ENCODE measurements at places on chromosomes 2 and 18.

DNA sequence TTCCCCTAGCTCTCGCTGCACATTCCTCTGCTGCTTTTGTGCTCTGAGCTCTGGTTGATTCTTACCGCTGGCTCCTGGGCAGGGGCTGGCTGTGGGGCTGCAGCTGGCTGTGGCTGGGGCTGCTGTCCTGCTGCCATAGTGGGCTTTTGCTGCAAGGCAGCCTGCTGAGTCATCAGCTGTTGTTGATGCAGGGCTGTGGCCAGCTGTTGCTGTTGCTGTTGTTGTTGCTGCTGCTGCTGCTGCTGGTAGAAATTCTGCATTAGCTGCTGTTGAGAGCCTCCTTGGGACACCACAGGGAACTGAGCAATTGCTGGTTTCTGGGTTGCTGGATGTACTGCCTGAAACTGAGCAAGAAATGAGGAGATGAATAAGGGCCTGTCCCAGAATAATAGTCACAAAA, 77.2 kb upstream of the NFU1 start:
- DNase-seq: no peak

DNA sequence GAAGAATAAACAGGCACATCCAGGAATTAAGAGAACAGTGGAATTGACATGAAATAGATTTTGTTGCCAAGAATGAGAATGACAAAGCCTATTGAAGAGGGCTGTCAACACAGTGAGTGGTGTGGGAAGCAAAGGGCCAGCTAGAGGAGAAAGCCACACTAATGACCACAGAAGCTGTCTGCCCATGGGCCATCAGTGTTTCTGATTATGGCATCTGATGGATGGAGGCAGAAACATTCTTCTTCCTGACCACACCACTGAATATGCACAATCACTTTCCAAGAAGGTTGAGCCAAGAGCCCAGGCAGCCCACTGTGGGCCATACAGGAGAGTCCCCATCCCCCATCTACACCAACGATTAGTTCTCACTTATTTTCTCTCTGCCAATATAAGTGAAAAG, 146.0 kb upstream of the SH3BP4 start:
- no peak for DNase-seq

DNA sequence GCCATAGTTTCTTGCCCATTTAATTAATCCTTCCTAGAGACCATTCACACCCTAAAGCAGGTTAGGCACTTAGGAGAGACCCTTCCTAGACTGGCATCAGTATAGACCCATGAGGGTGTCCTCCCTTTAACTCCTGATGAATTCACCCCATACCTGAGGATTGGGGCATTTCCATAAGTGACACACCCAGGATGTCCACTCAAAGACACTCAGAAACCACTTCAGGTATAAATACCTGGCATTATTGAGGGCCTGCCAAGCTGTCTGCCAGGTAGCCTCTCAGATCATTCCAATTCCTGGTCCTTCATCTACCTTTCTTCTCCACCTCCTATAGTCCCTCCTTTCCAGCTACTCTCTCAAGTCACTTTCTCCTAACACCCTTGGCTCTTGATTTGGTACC, 57.5 kb upstream of the SLC14A2 start:
- DNase-seq: no peak

GRCh38 chr2:128464456-128464855, 145.8 kb upstream of the HS6ST1 start:
- DNase-seq: no peak

- no peak for DNase-seq
Measured at GRCh38 chr2:129748250-129748649, 231.2 kb upstream of the RAB6C start.

DNA sequence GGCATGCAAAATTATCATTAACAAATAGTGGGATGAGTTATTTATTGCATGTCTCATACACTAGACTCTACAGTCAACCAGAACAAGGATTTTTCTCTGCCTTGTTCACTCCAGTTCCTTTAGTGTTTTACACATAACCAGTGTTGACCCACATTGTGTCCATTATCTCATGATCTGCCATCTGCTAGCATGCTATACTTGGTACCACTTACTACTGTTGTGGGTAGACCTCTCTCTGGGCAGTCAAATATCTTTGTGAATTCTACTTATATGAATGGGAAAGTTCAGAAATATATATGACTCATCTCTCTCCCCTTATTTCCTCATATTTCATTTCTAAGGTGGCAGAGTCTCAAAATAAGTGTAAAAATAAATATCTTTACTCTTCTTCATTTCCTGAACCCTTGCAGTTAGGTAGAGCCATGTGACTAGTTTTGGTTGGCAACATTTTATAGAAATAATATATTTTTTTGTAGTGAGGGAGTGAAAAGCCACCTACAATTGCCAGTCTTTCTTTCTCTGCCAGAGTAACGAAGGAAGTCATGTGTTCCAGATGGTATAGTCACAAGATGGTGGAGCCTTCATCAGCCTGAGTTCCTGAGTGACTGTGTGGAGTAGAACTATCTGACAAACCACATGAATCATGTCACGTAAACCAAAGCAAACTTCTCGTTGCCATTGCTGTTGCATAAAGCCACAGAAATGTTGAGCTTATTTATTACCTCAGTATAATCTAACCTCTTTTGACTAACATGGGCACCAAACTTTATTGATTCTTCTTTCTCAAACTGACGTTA, 704.0 kb downstream of the RNF144A start:
- DNase-seq: no peak

DNA sequence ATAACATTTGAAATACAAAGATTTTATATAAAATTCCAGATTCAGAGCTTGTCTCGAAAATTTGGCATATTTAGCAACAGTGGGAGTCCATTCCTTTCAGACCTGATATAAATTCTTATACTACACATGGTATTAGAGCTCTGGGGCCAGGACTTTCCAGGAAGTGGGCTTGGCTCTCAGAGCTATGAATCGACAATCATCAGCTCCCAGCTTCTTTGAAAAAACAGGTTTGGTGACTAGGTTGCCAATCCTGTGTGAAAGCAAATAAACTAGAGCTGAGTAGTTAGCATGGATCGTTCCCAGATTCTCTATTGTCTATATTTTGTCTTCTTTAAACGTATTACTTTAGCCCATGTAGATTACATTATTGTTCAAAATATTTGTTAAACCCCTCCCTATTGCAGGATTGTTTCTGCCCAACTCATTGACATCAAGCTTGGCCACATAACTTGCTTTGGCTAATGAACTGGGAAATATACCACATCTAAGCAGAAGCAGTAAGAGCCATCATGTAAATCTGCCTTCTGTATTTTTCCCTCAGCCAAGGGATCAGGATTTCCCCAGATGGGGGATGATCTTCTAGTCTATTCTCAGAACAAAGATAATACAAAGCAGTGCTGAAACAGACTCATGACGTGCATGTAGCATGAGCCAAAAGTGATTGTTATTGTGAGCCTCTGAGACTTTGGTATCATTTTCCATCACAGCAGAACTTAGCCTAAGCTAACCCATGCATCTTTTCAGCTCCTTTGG, 105.4 kb downstream of the KCNH7 start:
- no peak for DNase-seq

- no peak for DNase-seq
Measured at GRCh38 chr2:240858321-240858720, 10.3 kb upstream of the AGXT start.

GRCh38 chr2:196170606-196171247, 651 bp downstream of the STK17B start:
- no peak for DNase-seq

DNA sequence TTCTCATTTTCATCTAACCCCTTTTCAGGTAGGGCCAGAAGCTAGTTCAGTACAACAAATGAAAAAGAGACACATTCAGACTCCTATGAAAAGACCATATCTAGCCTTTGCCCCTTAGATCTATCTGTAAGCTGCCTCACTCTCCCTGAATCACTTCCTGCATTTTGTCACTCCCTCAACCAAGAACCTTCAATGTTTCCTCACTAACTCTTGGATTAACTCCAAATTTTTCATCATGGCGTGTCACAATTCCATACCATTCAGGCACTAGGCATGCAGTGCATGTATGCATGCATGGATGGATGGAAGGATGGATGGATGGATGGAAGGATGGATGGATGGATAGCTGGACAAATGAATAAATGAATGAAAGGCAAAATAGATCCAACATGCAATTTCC, 356.9 kb downstream of the TNS1 start:
- no peak for DNase-seq

- DNase-seq: no peak
Measured at GRCh38 chr2:240123821-240124650, 12.1 kb downstream of the COPS9 start.

- DNase-seq: no peak
Measured at GRCh38 chr2:195500879-195501278, 156.1 kb upstream of the SLC39A10 start.

GRCh38 chr18:53253789-53254188, 913.8 kb downstream of the DCC start:
- DNase-seq: no peak

Measured in stimulated activated CD8-positive, alpha-beta memory T cell treated with anti-CD3 and anti-CD28 coated beads, Interleukin-2, amount 100 ng/mL, for 1 hour (primary cell).